ENCODE measurements at places on chromosomes 5 and 9.

DNA sequence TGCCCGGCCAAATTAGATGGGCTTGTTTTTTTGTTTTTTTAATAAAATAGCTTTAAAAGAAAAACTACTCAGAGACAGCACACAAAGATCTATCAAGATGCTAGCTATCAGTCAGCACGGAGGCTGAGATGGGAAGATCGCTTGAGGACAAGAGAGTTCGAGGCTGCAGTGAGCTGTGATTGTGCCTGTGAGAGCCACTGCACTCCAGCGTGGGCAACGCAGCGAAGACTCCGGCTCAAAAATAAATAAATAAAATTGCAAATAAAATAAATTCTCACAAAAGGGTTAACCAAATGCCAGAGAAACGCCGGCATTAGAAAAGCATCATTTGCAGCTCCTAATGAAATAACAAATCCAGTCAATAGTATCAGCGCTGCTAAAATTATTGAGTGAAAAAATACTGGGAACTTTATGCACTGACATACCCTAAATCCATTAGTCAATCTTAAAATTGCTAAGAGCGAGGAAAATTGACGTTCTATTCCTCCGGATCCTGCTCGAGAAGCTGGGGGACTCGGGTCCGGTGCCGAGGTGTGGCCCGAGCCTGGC, 681 bp downstream of the CPLANE1 start:
- H3K4me1 ChIP-seq: peaks cover 8% of the 10 kb centered on the region
- no peak for DNase-seq
- H3K27ac ChIP-seq: no peak overlapping the region
- H3K27me3 ChIP-seq: no peaks in the 10 kb centered on the region

- H3K4me3 ChIP-seq: no peak overlapping the region
- H3K4me1 ChIP-seq: peaks cover 11% of the 10 kb centered on the region
- no peaks in the 10 kb centered on the region for H3K27me3 ChIP-seq
- H3K27ac ChIP-seq: no peak overlapping the region
- no peaks in the 10 kb centered on the region for H3K36me3 ChIP-seq
Observed at GRCh38 chr9:33178972-33179697, 12.0 kb upstream of the B4GALT1 start.

- DNase-seq: no peak
- H3K36me3 ChIP-seq: no peaks in the 10 kb centered on the region
- H3K4me3 ChIP-seq: no peak overlapping the region
- H3K4me1 ChIP-seq: no peaks in the 10 kb centered on the region
Observed at GRCh38 chr5:151670953-151671636, 15.6 kb downstream of the SPARC start.

- no peaks in the 10 kb centered on the region for H3K4me1 ChIP-seq
- H3K4me3 ChIP-seq: no peak overlapping the region
Observed at GRCh38 chr5:54993318-54993717, 7.9 kb upstream of the ESM1 start.

GRCh38 chr5:1029282-1029944, 20.8 kb downstream of the NKD2 start:
- DNase-seq: no peak
- no peaks in the 10 kb centered on the region for H3K4me1 ChIP-seq
- H3K27ac ChIP-seq: no peak overlapping the region

GRCh38 chr5:136811551-136811950, 446.2 kb upstream of the TRPC7 start:
- H3K27ac ChIP-seq: no peak overlapping the region
- no peaks in the 10 kb centered on the region for H3K4me1 ChIP-seq
- no peaks in the 10 kb centered on the region for H3K36me3 ChIP-seq
- no peak for DNase-seq
- H3K4me3 ChIP-seq: no peak overlapping the region
- H3K27me3 ChIP-seq: no peaks in the 10 kb centered on the region

DNA sequence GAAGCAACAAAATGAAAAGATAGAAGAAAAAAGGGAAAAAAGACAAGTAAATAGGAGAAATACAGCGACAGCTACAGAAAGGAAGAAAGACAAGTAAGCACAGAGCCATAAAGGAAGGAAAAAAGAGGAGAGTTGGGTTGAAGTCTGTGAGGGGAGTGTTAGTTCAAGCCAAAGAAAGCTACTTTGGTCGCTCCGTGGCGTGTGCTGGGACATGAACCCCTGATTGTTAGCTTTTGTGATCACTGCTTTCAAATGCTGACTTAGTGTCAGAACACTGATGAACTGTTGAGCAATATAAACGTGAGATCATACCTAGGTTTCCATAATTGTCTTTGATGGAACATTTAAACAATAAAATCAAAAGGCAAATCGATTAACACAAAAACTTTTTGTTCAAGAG, 370.1 kb downstream of the TMEM161B start:
- H3K27me3 ChIP-seq: no peaks in the 10 kb centered on the region
- H3K36me3 ChIP-seq: no peaks in the 10 kb centered on the region
- no peak for DNase-seq
- no peaks in the 10 kb centered on the region for H3K4me1 ChIP-seq
- H3K27ac ChIP-seq: no peak overlapping the region

GRCh38 chr5:135600971-135601381, 22.2 kb upstream of the CXCL14 start:
- DNase-seq: no peak
- H3K27ac ChIP-seq: no peak overlapping the region

- H3K36me3 ChIP-seq: peaks cover 46% of the 10 kb centered on the region
- no peak overlapping the region for H3K4me3 ChIP-seq
- H3K27me3 ChIP-seq: no peaks in the 10 kb centered on the region
- no peak overlapping the region for H3K27ac ChIP-seq
Observed at GRCh38 chr5:94025788-94026473, 284.5 kb upstream of the POU5F2 start.

- H3K4me3 ChIP-seq: no peak overlapping the region
- no peaks in the 10 kb centered on the region for H3K4me1 ChIP-seq
- no peaks in the 10 kb centered on the region for H3K27me3 ChIP-seq
- no peaks in the 10 kb centered on the region for H3K36me3 ChIP-seq
Observed at GRCh38 chr5:59007460-59008063, 424.7 kb downstream of the RAB3C start.

GRCh38 chr5:33753704-33754103, 138.1 kb downstream of the ADAMTS12 start:
- no peaks in the 10 kb centered on the region for H3K4me1 ChIP-seq
- peaks cover 2% of the 10 kb centered on the region for H3K27me3 ChIP-seq
- H3K27ac ChIP-seq: no peak overlapping the region
- H3K4me3 ChIP-seq: no peak overlapping the region
- no peaks in the 10 kb centered on the region for H3K36me3 ChIP-seq
- no peak for DNase-seq

- H3K4me3 ChIP-seq: peak within 1 kb of the TSS; percentile 49
- no peak for DNase-seq
- peaks cover 30% of the 10 kb centered on the region for H3K27me3 ChIP-seq
- H3K27ac ChIP-seq: no peak within 1 kb of the TSS
- H3K4me1 ChIP-seq: peaks cover 13% of the 10 kb centered on the region
- H3K36me3 ChIP-seq: no peaks in the 10 kb centered on the region
Observed at GRCh38 chr5:64165500-64166200, at the start of gene RNF180. RNF180 (plus strand) TSS chr5:64165843; CDS start chr5:64200808, 34,965 bp downstream.

GRCh38 chr9:127541865-127542264, 70.2 kb upstream of the STXBP1 start:
- no peak overlapping the region for H3K4me3 ChIP-seq
- DNase-seq: no peak
- H3K36me3 ChIP-seq: no peaks in the 10 kb centered on the region
- H3K27me3 ChIP-seq: peaks cover 12% of the 10 kb centered on the region
- H3K27ac ChIP-seq: no peak overlapping the region

- H3K27me3 ChIP-seq: peaks cover 46% of the 10 kb centered on the region
- no peaks in the 10 kb centered on the region for H3K36me3 ChIP-seq
- H3K4me1 ChIP-seq: no peaks in the 10 kb centered on the region
- no peak for DNase-seq
- no peak overlapping the region for H3K4me3 ChIP-seq
Observed at GRCh38 chr9:126589349-126589748, 24.4 kb upstream of the LMX1B start.

GRCh38 chr5:7759951-7760580, 90.9 kb downstream of the CFAP90 start:
- no peak overlapping the region for H3K4me3 ChIP-seq
- no peak overlapping the region for H3K27ac ChIP-seq
- peaks cover 7% of the 10 kb centered on the region for H3K27me3 ChIP-seq
- no peak for DNase-seq
- H3K4me1 ChIP-seq: no peaks in the 10 kb centered on the region
- no peaks in the 10 kb centered on the region for H3K36me3 ChIP-seq

- DNase-seq: no peak
- H3K4me1 ChIP-seq: no peaks in the 10 kb centered on the region
- no peak overlapping the region for H3K4me3 ChIP-seq
- H3K27me3 ChIP-seq: peaks cover 4% of the 10 kb centered on the region
Observed at GRCh38 chr9:91658513-91659105, 235.0 kb upstream of the NFIL3 start.

DNA sequence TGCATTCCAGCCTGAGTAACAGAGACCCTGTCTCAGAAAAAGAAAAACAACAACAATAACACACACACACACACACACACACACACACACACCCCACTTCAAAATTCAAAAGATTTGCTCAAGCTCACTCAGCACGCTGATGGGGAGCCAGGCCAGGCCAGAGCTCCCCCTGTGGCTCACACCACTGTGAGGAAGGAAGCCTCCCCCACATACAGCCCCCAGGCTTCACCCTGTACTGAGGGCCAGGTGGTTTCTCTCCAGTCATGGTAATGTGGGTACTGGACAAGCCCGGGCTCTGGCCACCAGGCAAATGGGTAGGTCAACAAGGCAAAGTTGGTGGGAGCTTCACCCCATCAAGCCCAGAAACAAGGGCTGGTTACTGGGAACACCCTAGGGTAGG, 19.0 kb downstream of the ATOX1 start:
- peaks cover 40% of the 10 kb centered on the region for H3K36me3 ChIP-seq
- DNase-seq: no peak
- no peaks in the 10 kb centered on the region for H3K27me3 ChIP-seq
- no peak overlapping the region for H3K27ac ChIP-seq
- H3K4me1 ChIP-seq: peaks cover 8% of the 10 kb centered on the region
- H3K4me3 ChIP-seq: no peak overlapping the region

- peaks cover 60% of the 10 kb centered on the region for H3K36me3 ChIP-seq
- peak overlapping the region; percentile 88 for H3K4me3 ChIP-seq
- DNase-seq: no peak
Observed at GRCh38 chr9:110148384-110148783, 59.6 kb downstream of the C9orf152 start.

DNA sequence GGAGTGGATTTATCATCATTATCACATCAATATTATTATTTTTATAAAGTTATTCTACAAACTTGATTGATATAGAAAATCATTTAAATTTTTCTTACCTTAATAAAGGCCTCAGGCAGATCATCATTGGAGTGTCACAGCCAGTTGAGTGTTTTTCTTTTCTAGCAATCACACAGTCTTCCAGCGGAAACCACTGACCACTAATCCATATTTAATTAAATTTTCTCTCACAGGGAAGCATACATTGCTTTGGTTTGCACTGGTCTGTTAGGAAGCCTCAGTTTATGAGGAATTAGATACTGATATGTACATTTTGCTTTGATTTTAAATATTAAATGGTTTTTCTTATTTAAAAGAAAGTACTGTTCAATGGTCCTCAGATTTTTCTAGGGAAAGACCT, 6.7 kb downstream of the SPZ1 start:
- H3K4me1 ChIP-seq: no peaks in the 10 kb centered on the region
- DNase-seq: no peak
- no peaks in the 10 kb centered on the region for H3K36me3 ChIP-seq
- H3K27ac ChIP-seq: no peak overlapping the region

- H3K27ac ChIP-seq: no peak overlapping the region
- H3K4me1 ChIP-seq: no peaks in the 10 kb centered on the region
- DNase-seq: no peak
- H3K27me3 ChIP-seq: no peaks in the 10 kb centered on the region
- H3K36me3 ChIP-seq: no peaks in the 10 kb centered on the region
- no peak overlapping the region for H3K4me3 ChIP-seq
Observed at GRCh38 chr9:1200847-1201251, 150.7 kb downstream of the DMRT2 start.

GRCh38 chr9:26945591-26945990, 1.5 kb downstream of the PLAA start:
- no peak for DNase-seq
- H3K27ac ChIP-seq: peak overlapping the region; percentile 8
- peaks cover 18% of the 10 kb centered on the region for H3K36me3 ChIP-seq
- peaks cover 47% of the 10 kb centered on the region for H3K4me1 ChIP-seq

DNA sequence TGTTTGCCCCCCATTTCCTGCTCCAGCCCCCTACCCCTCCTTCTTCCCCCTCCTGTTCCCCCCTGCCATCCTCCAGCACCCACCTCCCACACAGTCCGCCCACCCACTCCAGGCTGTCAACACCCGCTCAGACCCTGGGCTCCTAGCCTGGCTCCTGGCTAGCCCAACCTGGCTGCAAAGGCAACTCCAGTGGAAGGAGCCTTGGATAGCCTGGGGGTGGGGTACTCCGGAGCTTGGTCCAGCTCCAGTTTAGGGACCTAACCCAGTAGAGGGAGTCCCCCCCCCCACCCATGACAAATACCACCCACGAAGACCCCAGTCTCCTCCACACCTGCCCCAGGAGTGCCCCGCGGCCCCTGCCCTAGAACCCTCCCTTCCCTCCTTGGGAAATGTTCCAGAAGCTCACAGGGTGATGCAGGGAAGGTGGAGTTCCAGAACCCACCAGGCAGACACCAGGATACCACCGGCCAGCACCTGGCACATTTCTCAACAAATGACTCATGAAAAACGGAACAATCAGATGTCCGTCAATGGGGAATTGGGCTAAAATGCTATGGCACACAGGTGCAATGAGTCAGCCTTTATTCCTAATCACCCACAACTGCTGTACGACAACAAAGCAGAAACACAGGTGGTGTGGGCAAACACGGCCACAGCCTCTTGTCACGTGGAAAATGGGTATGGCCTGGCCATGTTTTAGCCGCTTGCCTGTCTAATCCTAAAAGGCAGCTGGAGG, 901 bp upstream of the SLC12A7 start:
- peaks cover 2% of the 10 kb centered on the region for H3K36me3 ChIP-seq
- H3K4me1 ChIP-seq: peaks cover 27% of the 10 kb centered on the region
- DNase-seq: no peak
- peaks cover 2% of the 10 kb centered on the region for H3K27me3 ChIP-seq
- H3K27ac ChIP-seq: no peak overlapping the region
- H3K4me3 ChIP-seq: peak overlapping the region; percentile 63

DNA sequence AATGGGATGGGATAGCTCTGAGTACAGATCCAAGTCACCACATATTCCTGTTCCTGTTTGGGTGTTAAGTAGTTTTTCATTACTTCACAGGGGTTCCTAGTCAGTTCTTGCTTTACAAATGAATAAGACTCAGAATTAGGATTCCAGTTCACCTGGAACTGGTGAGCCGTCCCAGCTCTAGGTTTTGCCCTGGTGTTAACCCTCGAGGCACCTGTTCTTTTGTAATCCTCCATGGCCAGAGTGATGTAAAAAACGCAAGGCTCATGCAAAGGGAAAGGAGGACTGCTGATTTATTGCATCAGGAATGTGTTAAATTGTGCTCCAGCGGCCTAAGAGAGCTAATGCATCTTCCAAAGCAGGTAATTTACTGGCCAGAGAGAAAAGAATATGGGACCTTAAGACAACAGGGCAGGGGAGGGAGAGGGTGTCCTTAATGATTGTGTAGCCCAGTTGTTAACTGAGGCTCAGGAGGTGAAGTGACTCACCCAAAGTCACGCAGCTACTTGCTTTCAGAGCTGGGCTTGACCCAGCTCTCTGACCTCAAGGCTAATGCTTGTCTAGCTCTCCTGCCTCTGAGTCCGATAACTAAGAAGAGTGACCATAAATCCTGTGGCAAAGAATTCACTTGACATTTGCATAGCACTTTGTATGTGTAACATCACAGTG, 70.5 kb downstream of the DMRT2 start:
- H3K4me1 ChIP-seq: no peaks in the 10 kb centered on the region
- no peaks in the 10 kb centered on the region for H3K36me3 ChIP-seq
- DNase-seq: no peak

- H3K36me3 ChIP-seq: no peaks in the 10 kb centered on the region
- peaks cover 16% of the 10 kb centered on the region for H3K4me1 ChIP-seq
- H3K27me3 ChIP-seq: peaks cover 18% of the 10 kb centered on the region
- DNase-seq: no peak
- H3K27ac ChIP-seq: no peak overlapping the region
- H3K4me3 ChIP-seq: no peak overlapping the region
Observed at GRCh38 chr9:136694163-136694871, 7.1 kb upstream of the AGPAT2 start.

All from activated B cell treated with CpG ODN at 0.5 μM for 24 hours (primary cell).